ENCODE measurements at places on chromosomes 3 and 15. TPM values are rescaled to one million over a fixed set of nuclear protein-coding genes. Genes with fewer than 3 reads are reported as not detected.

The MKRN2OS gene
- total RNA-seq, result not detected

The P2RY13 gene
- not detected for total RNA-seq

DNA sequence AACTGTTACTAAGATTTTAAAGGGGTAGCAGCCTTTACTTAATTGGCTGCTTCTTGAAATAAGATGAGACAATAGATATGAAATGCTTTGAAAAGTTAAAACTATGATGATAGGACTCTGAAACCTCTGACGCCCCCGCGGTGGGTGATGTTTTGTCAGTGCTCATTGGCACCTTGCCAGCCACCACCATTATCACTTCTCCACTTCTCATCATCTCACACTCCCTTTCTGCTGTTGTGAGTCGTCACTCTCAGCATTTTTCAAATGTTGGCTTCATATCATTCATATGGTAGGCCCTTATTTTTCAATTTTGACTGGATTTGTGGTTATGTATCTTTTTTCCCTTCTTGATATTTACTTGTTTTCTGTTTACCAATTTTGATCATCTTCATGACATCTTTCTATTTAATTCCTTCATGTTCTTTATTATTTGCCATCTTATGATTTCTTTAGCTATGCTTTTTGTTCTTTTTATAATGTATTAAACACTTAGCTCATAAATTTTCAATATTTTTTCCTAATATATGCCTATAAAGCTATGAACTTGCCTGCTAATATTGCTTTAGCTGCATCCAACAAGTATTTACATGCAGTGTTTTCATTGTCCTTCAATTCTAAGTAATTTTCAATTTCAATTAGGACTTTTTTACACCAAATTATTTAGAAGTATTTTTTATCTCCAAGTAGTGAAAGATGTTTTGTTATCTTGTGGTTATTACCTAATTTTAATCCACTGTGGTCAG lies 30.3 kb upstream of the SKOR1 start:
- no peaks in the 10 kb centered on the region for H3K27me3 ChIP-seq
- DNase-seq, result no peak
- no peak overlapping the region for H3K4me3 ChIP-seq

GRCh38 chr3:192022412-192022811 lies 561.4 kb downstream of the PYDC2 start:
- no peak overlapping the region for H3K27ac ChIP-seq
- no peaks in the 10 kb centered on the region for H3K36me3 ChIP-seq
- no peak for DNase-seq
- no peaks in the 10 kb centered on the region for H3K27me3 ChIP-seq

Data from activated CD8-positive, alpha-beta memory T cell treated with anti-CD3 and anti-CD28 coated beads, Interleukin-2, amount 10 ng/mL, durations not matched to agents 7 days and 5 days (primary cell).